RPMI7951 (cell line): ENCODE measurements at places on chromosomes 3 and 15. TPM values are rescaled to one million over a fixed set of nuclear protein-coding genes. Genes with fewer than 3 reads are reported as not detected.

The ADAMTS9 gene
- 2.4 and 3.1 TPM in 2 replicates for total RNA-seq

The KCNMB3 gene
- 0.88 and 1.3 TPM in 2 replicates for total RNA-seq

The ACTR8 gene
- total RNA-seq: 22.5 and 23.8 TPM in 2 replicates

The ZNF860 gene
- total RNA-seq: 0.60 and 1.4 TPM in 2 replicates
